ENCODE measurements at places on chromosomes 6 and 20. TPM values are rescaled to one million over a fixed set of nuclear protein-coding genes. Genes with fewer than 3 reads are reported as not detected.

BICRAL gene
- total RNA-seq = 11.0 TPM

FOXF2 gene
- total RNA-seq = 0.71 TPM

KIAA1755 gene
- 1.6 TPM for total RNA-seq

CRISP2 gene
- not detected for total RNA-seq

EZR gene
- 272 TPM for total RNA-seq

SNAI1 gene
- total RNA-seq = 3.9 TPM

PI16 gene
- total RNA-seq = not detected

SPTLC3 gene
- total RNA-seq = not detected

LAMA2 gene
- total RNA-seq = 2.4 TPM

MYH7B gene
- 1.5 TPM for total RNA-seq

HUS1B gene
- 1.1 TPM for total RNA-seq

DNA sequence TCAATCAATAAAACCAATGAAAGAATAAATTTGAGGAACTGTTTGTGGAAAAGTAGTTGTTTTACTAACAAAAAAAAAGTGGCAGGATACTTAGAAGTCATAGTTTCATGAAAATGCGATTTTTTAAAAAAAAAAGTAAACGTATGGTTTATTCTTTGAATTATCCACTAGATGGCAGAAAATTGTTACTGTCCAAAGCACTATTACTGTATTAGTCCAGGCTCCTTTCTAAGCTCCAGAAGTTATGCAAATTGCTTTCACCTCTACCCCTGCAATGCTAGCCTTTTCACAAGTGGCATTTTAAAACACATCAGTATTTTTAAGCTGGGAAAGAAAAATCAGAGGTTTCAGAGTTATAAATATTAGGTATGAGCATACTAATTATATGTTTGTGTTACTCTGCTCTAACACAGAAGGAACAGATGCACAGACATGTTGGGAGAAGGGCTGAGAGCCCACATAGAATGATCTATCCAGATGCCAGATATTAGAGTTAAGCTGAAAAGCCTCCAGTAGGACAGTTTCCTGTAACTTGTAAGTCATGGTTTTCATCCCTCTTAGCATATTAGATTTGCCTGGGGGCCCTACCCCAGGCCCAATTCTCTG is 63.9 kb downstream of the FHL5 start:
- no peak overlapping the region for H3K4me3 ChIP-seq
- peaks cover 26% of the 10 kb centered on the region for H3K4me1 ChIP-seq
- no peak overlapping the region for H3K27ac ChIP-seq
- no peak for DNase-seq
- H3K36me3 ChIP-seq = no peaks in the 10 kb centered on the region

GRCh38 chr20:5786930-5787795 is 37.0 kb downstream of the SHLD1 start:
- H3K4me3 ChIP-seq = no peak overlapping the region
- H3K27ac ChIP-seq = no peak overlapping the region
- no peaks in the 10 kb centered on the region for H3K4me1 ChIP-seq
- DNase-seq = no peak
- H3K36me3 ChIP-seq = no peaks in the 10 kb centered on the region

GRCh38 chr20:61957961-61958715 is 107.5 kb downstream of the TAF4 start:
- no peak for DNase-seq
- H3K27ac ChIP-seq = no peak overlapping the region
- no peaks in the 10 kb centered on the region for H3K27me3 ChIP-seq
- no peaks in the 10 kb centered on the region for H3K4me1 ChIP-seq
- H3K4me3 ChIP-seq = no peak overlapping the region

- H3K4me1 ChIP-seq = peaks cover 27% of the 10 kb centered on the region
- no peak for DNase-seq
- peak overlapping the region; percentile 97 for H3K4me3 ChIP-seq
- peaks cover 8% of the 10 kb centered on the region for H3K27me3 ChIP-seq
Measured at GRCh38 chr6:128519931-128520435, 416 bp downstream of the PTPRK start.

DNA sequence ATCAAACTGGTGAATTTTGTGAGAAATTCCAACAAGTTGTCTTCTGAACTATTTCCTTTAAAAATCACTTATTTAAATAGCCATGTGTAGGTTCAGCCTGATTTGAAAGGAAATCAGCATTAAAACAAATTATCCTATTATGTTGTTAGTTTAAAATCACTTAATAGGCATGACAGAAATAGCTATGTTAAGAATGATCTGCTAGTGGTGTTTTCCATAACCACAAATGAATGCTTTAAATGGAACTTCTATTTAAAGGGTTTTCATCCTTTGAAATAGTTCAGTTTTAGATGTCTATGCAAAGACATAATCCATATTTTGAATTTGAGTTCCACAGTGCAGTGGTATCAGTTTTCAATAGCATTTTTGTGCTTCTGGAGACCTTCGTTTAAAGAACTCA is 120.1 kb downstream of the PLEKHG1 start:
- no peaks in the 10 kb centered on the region for H3K36me3 ChIP-seq
- H3K27ac ChIP-seq = no peak overlapping the region
- H3K4me1 ChIP-seq = peaks cover 14% of the 10 kb centered on the region
- DNase-seq = no peak
- no peak overlapping the region for H3K4me3 ChIP-seq
- peaks cover 4% of the 10 kb centered on the region for H3K27me3 ChIP-seq

GRCh38 chr20:42435230-42435629 is 754.5 kb downstream of the PTPRT start:
- H3K4me3 ChIP-seq = no peak overlapping the region
- peaks cover 5% of the 10 kb centered on the region for H3K4me1 ChIP-seq
- DNase-seq = no peak
- H3K27ac ChIP-seq = no peak overlapping the region
- no peaks in the 10 kb centered on the region for H3K36me3 ChIP-seq
- H3K27me3 ChIP-seq = no peaks in the 10 kb centered on the region

GRCh38 chr6:167409079-167409478 is 84.2 kb downstream of the TTLL2 start:
- peaks cover 12% of the 10 kb centered on the region for H3K36me3 ChIP-seq
- no peak for DNase-seq
- peaks cover 19% of the 10 kb centered on the region for H3K4me1 ChIP-seq
- H3K27me3 ChIP-seq = peaks cover 11% of the 10 kb centered on the region
- no peak overlapping the region for H3K4me3 ChIP-seq

GRCh38 chr6:431504-431903 is 40.0 kb downstream of the IRF4 start:
- peaks cover 3% of the 10 kb centered on the region for H3K36me3 ChIP-seq
- no peaks in the 10 kb centered on the region for H3K4me1 ChIP-seq

GRCh38 chr20:2280082-2280481 is 15.7 kb upstream of the TGM3 start:
- H3K4me1 ChIP-seq = no peaks in the 10 kb centered on the region
- H3K27ac ChIP-seq = no peak overlapping the region
- peaks cover 5% of the 10 kb centered on the region for H3K36me3 ChIP-seq
- H3K27me3 ChIP-seq = peaks cover 2% of the 10 kb centered on the region

- DNase-seq = no peak
- H3K4me1 ChIP-seq = peaks cover 17% of the 10 kb centered on the region
- no peaks in the 10 kb centered on the region for H3K27me3 ChIP-seq
- no peaks in the 10 kb centered on the region for H3K36me3 ChIP-seq
- H3K27ac ChIP-seq = no peak overlapping the region
Measured at GRCh38 chr20:38579921-38580320, 1.1 kb upstream of the ADIG start.

- no peak for DNase-seq
- peaks cover 4% of the 10 kb centered on the region for H3K36me3 ChIP-seq
- H3K4me1 ChIP-seq = no peaks in the 10 kb centered on the region
- no peaks in the 10 kb centered on the region for H3K27me3 ChIP-seq
Measured at GRCh38 chr6:112100561-112100960, 13.2 kb downstream of the FAM229B start.

- H3K4me3 ChIP-seq = peak within 1 kb of the TSS; percentile 12
- no peak for DNase-seq
- H3K4me1 ChIP-seq = peaks cover 17% of the 10 kb centered on the region
- no peaks in the 10 kb centered on the region for H3K36me3 ChIP-seq
- H3K27me3 ChIP-seq = peaks cover 11% of the 10 kb centered on the region
Measured at GRCh38 chr6:32192608-32193039, at the start of gene GPSM3. Gene GPSM3 (minus strand): TSS chr6:32192643. CDS start chr6:32192513, 130 bp downstream.

- no peak overlapping the region for H3K27ac ChIP-seq
- no peak for DNase-seq
- peaks cover 4% of the 10 kb centered on the region for H3K27me3 ChIP-seq
- H3K36me3 ChIP-seq = no peaks in the 10 kb centered on the region
Measured at GRCh38 chr6:31122791-31123706, 2.8 kb upstream of the CDSN start.

DNA sequence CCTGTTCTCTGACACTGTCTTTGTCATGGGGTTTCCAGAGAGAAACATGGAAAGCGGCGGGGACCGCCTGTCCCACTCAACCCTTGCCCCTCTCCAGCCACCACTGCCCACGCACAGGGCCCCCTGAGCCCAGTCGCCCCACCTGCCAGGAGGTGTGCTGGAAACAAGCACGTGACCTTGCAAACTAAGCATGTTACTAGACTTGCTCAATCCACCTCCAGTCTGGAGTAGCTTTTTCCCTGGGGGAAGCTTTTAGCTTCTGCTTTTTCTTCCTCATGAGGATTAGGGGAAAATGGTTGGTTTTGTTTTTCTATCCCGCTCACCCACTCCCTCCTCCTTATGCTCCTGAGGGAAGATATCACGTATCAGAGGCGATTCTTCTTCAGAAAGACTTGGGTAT is 105.7 kb downstream of the PLEKHG1 start:
- no peak overlapping the region for H3K27ac ChIP-seq
- no peaks in the 10 kb centered on the region for H3K27me3 ChIP-seq
- H3K4me3 ChIP-seq = no peak overlapping the region
- DNase-seq = no peak
- peaks cover 7% of the 10 kb centered on the region for H3K4me1 ChIP-seq

- H3K27ac ChIP-seq = peak overlapping the region; percentile 17
- no peaks in the 10 kb centered on the region for H3K36me3 ChIP-seq
- peak overlapping the region; percentile 85 for H3K4me3 ChIP-seq
- peak; percentile 20 for DNase-seq
- H3K27me3 ChIP-seq = peaks cover 29% of the 10 kb centered on the region
Measured at GRCh38 chr6:166168616-166169548, 1.2 kb upstream of the TBXT start.

- no peak for DNase-seq
- H3K27ac ChIP-seq = no peak overlapping the region
- H3K4me1 ChIP-seq = peaks cover 19% of the 10 kb centered on the region
- no peak overlapping the region for H3K4me3 ChIP-seq
- H3K36me3 ChIP-seq = no peaks in the 10 kb centered on the region
- no peaks in the 10 kb centered on the region for H3K27me3 ChIP-seq
Measured at GRCh38 chr6:156727715-156728385, 49.3 kb upstream of the ARID1B start.

GRCh38 chr6:56949925-56950495 is 4.9 kb upstream of the BEND6 start:
- no peak for DNase-seq
- peaks cover 2% of the 10 kb centered on the region for H3K4me1 ChIP-seq
- H3K27me3 ChIP-seq = peaks cover 2% of the 10 kb centered on the region
- no peak overlapping the region for H3K27ac ChIP-seq

DNA sequence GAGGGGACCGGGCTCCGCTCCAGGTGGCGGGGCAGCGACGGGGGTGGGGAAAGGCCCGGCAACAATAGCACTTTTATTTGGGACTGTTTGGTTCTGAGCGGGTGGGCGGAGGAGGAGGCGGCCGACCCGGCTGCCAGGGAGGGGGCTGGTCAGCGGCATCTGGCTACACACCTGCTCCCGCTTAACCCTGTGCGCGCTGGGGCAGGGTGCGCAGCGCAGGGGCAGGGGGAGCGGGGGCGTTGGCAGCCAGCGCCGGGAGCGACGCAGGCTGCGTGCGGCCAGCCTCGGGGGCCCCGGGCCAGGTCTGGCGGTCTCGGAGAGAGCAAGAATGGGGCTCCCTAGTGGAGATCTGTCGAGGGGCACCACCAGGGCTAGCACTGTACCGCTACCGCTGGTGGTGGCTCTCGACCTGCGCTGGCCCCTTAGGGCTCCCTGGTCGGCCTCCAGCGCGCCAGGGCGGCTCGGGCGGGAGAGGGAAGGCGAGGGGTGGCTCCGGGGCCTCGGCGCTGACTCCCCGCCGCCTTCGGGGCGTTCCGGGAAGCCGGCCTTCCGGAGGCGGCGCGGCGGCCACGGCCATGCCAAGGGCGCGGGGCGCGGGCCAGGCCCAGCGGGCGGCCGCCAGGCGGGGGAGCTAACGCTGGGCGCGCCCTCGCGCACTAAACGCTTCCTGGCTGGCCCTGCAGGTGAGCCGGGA is 92.4 kb downstream of the NCR2 start:
- peak; percentile 48 for DNase-seq
- H3K27ac ChIP-seq = no peak overlapping the region
- H3K4me1 ChIP-seq = peaks cover 3% of the 10 kb centered on the region
- H3K36me3 ChIP-seq = peaks cover 5% of the 10 kb centered on the region
- H3K4me3 ChIP-seq = peak overlapping the region; percentile 42
- peaks cover 4% of the 10 kb centered on the region for H3K27me3 ChIP-seq

DNA sequence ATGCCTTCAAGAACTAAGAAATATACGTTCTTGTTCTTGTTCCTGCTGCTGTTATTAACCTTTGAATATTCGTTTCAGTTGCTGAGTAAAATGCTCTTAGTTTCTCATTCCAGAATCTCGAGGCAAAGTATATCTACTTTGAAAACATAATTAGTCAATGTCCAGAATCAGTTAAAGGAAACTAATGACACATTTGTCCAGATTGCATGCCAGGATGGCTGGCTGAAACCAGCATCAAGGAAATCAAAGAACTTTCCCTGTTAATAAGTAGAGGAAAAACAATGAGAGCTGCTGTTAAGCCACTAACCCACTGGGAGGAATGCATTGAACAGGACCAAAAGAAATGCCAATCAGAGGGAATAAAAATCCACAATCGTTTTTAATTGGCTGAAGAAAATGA is 196.9 kb downstream of the ALDH8A1 start:
- no peaks in the 10 kb centered on the region for H3K27me3 ChIP-seq
- H3K4me1 ChIP-seq = no peaks in the 10 kb centered on the region
- no peaks in the 10 kb centered on the region for H3K36me3 ChIP-seq
- no peak overlapping the region for H3K4me3 ChIP-seq
